ENCODE measurements at places on chromosomes 16 and 17. TPM values are rescaled to one million over a fixed set of nuclear protein-coding genes. Genes with fewer than 3 reads are reported as not detected.

DNA sequence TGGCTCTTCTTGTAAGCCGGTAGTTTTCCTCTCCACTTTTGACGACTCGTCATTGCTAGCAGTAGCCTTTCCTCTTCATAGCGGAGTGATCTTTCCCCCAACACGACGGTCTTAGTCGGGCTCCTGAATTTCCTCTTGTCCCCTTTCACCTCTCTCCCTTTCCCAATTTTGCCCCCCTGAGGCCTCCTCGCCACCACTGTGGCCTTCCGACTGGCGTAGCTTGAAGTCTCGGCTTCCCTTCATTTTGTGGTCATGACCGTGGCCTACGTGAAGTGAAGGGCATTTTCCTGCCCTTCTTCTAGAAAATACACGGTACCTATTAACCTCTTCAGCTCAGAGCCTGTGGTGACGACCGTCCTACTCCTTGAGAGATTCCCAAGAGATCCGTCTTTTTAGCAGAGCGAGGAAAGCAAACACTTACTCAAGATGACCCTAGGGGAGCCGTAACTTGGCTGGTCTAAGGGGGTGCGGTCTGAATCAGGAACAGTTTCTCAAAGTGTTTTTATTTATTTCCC lies 787 bp downstream of the PRKAR1A start:
- DNase-seq: no peak

The AGRP gene
- polyA plus RNA-seq: not detected

GRCh38 chr16:89672177-89672941 lies 14.1 kb upstream of the CDK10 start:
- DNase-seq: no peak

The SEPTIN1 gene
- polyA plus RNA-seq: not detected

The MT1A gene
- polyA plus RNA-seq: 0.66 TPM

- DNase-seq: no peak
These were observed 106.7 kb upstream of the FOXF1 start for GRCh38 chr16:86403541-86404163.

- DNase-seq: no peak
These were observed 32.9 kb downstream of the MRTFB start for GRCh38 chr16:14104066-14104465.

The SLC7A6OS gene
- 8.5 TPM for polyA plus RNA-seq

DNA sequence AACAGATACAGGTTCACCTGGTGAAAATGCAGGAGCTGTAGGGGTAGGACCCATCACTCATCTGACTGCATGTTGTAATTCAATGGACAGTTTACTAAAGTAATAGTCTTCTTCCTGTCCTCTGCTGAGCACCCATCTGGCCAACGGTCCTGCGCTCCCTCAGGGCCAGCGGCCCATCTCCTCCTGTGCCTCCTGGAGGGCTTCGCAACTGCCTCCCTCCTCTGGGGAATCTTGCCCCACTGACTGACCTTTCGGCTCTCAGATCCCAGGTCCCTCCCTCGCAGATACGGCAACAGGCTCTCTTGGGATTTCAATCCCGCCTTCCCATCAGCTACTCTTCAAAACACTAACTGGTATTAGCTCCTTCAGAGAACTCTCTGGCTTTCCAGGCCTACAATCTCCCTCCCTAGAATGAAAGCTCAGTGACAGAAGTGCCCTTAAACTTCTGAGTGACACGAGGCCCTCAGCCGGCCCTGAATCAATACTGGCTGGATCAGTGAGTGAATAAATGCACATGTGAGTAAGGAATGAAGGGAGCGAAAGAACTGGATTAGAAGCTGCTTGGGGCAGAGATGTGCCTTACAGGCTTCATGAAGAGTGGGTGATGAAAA lies 1.3 kb downstream of the PEMT start:
- no peak for DNase-seq

GRCh38 chr17:50184064-50184463 lies 17.4 kb downstream of the COL1A1 start:
- DNase-seq: no peak

The PRRT2 gene
- 6.1 TPM for polyA plus RNA-seq

DNA sequence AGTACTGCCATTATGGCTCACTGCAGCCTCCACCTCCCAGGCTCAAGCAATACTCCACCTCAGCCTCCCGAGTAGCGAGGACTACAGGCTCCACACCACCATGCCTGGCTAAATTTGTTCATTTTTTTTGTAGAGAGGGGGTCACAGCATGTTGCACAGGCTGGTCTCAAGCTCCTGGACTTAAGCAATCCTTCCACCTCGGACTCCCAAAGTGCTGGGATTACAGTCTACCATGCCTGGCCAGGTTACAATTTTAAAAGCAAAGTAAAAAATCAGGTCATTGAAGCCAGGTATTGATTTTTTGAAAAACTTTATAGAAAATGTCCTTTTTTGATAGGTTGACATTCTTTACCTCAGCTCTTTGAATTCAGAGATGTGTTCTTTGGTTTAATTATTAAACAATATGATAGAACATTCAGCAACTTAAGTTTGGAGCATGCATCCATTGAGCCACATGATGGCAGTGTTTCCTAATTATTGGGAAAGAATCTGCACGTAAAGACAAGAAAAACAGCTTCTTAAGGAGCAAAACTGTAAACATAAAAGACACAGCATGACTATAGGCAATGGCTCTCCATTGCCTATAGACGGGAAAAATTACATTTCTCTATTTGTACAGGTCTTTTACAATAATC lies 1.7 kb upstream of the SLC16A11 start:
- DNase-seq: peak; percentile 67

The MT2A gene
- polyA plus RNA-seq: 82.6 TPM

DNA sequence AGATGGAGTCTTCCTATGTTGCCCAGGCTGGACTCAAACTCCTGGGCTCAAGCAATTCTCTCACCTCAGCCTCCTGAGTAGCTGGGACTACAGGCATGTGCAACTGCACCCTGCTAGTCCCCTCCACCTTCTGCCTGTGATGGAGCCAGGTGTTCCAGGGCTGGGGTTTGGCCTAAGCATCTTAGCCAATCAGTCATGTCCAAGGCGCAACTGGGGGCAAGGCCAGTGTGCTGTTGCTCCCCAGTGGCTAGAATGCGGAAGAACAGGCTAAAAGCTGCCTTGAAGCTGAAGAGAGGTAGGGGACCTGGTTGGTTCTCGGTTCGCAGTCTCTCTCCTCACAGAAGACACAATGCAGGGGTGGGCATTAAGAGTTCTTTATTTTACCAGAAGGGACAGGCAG lies 18.6 kb downstream of the FLOT2 start:
- no peak for DNase-seq

GRCh38 chr16:62966626-62967025 lies 930.4 kb upstream of the CDH8 start:
- DNase-seq: no peak

GRCh38 chr17:4965311-4965986 lies 2.2 kb downstream of the SPAG7 start:
- DNase-seq: no peak

DNA sequence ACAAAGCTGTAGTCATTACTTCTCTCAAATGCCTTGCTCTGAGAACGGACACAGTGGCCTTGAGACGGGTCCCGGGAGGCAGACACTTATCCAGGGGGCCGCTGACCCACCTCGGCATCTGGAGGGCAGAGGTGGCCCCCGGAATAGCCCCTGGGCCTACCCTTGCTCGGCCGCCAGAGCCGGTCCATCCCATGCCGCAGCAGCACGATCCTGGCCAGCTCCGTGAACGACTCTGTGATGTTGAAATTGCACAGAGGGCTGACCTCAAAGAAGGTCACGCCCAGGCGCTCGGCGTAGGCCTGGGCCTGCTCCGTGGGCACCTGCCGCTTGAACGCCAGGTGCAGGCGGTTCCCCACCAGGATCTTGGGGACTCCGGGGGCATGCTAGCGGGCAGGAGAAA lies 10.1 kb upstream of the WDR45B start:
- DNase-seq: no peak

The MMP25 gene
- not detected for polyA plus RNA-seq

DNA sequence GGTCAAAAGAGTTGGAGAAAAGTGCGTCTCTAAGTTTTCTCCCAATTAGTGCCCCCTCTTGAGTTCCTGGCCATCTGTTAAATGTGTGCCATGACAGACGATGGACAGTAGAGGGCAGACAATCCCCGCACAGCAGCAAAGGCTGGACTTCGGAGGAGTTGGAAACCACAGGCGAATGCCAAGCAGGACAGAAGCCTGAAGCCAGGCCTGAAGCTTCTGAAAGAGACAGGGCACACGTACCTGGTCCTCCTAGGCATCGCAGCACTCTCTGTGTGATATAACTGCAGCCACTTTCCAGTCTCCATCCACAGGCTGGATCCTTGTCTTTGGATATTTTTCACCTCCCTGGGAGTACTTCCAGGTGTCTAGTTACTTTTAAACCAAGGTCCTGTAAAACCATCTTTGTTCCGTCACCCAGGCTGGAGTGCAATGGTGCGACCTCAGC lies 14.5 kb downstream of the C17orf100 start:
- peak; percentile 60 for DNase-seq

- DNase-seq: no peak
These were observed 13.4 kb downstream of the GAA start for GRCh38 chr17:80114758-80115157.

DNA sequence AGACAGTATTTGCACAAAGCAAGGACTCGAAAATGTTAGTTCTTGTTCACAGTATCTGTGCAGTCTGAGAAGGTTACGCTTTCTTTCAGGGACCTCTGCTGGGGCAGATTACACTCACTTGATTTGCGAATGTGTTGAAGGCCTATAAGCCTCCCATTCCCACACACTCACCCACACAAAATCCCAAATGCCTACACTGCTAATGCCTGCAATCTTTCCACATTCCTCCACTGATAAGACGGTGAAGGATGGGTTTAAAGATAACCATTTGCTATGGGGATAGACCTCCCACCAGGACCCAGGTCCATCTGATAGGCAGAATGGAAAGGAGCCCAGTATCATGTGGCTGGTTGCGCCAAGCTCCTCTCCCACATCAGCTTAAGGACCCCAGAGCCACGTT lies 394.9 kb upstream of the SALL1 start:
- no peak for DNase-seq

GRCh38 chr16:66399031-66399430 lies 28.1 kb upstream of the BEAN1 start:
- no peak for DNase-seq

DNA sequence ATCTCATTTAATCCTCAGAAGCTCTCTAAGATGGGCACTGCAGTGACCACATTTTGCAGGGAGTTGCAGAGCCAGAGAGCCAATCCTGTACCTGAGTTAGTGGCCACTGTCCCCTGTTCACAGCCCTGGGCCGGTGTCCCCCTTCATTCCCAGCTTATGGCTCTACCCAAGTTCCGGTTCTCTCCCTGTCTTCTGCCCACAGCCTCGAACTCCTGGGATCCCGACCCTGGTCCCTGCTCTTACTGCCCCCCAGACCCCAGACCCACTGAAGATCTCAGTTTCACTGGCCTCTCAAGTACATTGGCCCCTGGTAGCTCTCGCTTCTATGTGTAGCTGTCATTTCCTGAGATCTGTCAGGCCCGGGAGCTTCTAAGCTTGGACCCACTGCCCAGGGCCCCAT lies 12.2 kb downstream of the ASGR2 start:
- no peak for DNase-seq

DNA sequence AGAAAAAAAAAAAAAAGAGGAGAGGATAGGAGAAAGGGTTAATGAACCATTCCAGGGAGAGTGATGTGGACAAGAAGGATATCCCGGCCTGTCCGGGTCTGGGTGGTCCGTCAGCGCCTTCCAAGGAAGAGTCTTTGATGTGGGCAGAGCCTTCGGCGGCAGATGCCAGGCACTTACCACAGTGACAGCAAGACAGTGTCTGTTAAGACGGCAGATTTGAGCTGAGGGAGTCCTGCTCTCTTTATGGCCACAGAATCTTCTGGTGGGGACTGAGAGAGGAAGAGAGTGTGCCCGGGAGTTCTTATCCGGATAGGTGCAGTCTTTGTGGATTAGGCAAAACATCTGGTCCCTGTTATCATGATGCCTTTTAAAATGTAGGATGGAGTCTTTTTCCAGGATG lies 95.2 kb downstream of the ZDHHC7 start:
- DNase-seq: no peak

- DNase-seq: no peak
These were observed 741 bp downstream of the PLK1 start for GRCh38 chr16:23679274-23679985.

The ADAM11 gene
- polyA plus RNA-seq: 0.37 TPM

The CSH1 gene
- polyA plus RNA-seq: not detected

The MYH1 gene
- not detected for polyA plus RNA-seq

- no peak for DNase-seq
These were observed 159.7 kb downstream of the CEP112 start for GRCh38 chr17:66032082-66032712.

DNA sequence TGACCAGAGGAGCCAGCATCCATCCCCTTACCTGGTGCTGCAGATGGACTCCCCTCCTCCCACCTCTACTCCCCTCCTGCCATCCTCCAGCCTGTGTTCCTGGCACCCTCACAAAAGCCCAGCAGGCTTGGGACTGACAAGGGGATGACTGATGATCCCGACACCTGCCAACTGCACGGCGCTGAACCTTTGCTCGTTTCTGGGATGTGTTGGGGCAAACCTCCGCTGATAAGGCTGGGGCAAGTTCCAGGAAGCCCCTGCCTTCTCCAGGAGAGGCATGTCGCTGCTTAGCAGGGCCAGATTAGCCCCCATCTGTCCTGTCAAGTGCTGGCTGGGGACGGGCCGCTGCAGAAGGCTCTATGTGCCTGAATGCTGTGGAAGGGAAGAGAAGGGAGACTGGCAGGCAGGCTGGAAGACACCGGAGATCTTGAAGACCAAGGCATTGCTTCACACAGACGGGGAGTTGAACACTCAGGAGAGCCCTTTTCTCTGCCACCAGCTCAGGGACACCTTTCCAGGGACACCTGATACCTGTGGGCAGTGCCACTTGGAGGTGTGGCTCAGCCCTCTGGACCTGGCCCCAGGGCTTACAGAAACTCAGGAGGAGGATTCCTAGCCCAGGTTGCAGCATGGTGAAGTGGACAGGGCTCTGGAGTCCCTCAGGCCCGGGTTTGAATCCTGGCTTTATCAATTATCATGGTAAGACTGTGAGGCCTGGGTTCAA lies 973 bp upstream of the KRT15 start:
- DNase-seq: no peak

GRCh38 chr16:80744856-80745255 lies 59.5 kb downstream of the CDYL2 start:
- DNase-seq: no peak

GRCh38 chr17:74373838-74374606 lies 6.7 kb downstream of the GPR142 start:
- DNase-seq: no peak

DNA sequence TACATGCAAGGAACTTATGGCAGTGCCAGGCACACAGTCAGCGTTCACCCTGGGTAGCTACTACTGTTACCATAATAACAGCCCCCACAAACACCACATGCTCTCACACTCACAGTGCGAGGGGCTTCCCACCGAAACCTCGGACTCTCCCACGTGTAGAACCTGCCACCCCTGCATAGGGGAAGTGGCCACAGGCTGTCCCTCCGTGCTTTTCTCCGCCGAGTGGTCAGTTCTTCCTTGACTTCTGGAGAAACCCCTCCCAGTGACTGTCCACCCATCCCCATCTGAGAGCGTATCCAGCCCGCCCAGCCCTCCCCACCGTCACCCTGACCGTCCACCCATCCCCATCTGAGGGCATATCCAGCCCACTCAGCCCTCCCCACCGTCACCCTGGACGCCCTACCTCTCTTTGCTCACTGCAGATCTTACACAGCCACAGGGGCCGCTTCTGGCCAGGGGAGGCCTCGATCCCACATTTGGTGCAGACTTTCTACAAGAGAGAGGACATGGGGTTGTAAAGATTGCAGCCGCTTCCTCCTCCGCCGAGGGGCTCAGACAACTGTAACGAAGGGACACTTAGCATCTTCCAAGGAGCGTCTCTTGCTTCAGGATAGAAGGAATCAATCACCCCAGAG lies 71.1 kb downstream of the RPH3AL start:
- DNase-seq: no peak

GRCh38 chr17:59124665-59125064 lies 18.0 kb upstream of the TRIM37 start:
- DNase-seq: no peak

The ZNF830 gene
- 6.9 TPM for polyA plus RNA-seq

GRCh38 chr17:29839656-29840055 lies 90.4 kb downstream of the SSH2 start:
- no peak for DNase-seq

Data from AG04450 (cell line).